ENCODE measurements at places on chromosomes 2 and 18. TPM values are rescaled to one million over a fixed set of nuclear protein-coding genes. Genes with fewer than 3 reads are reported as not detected.

Gene PDE1A
- 45.7 TPM for total RNA-seq

Gene CHRNG
- total RNA-seq, result not detected

Gene SNORC
- total RNA-seq, result 12.0 TPM

Gene HRH4
- 0.36 TPM for total RNA-seq

Gene TNP1
- total RNA-seq, result not detected

Gene NT5DC4
- total RNA-seq, result not detected

Gene NFU1
- 35.5 TPM for total RNA-seq

Gene ABCB11
- 1.5 TPM for total RNA-seq

Gene FOXI3
- not detected for total RNA-seq

Gene SCTR
- not detected for total RNA-seq

Gene C18orf54
- 5.9 TPM for total RNA-seq

Gene REG3G
- not detected for total RNA-seq

Gene HMSD
- total RNA-seq, result 7.8 TPM

Gene NEU4
- not detected for total RNA-seq

Gene ZBTB7C
- 44.2 TPM for total RNA-seq

DNA sequence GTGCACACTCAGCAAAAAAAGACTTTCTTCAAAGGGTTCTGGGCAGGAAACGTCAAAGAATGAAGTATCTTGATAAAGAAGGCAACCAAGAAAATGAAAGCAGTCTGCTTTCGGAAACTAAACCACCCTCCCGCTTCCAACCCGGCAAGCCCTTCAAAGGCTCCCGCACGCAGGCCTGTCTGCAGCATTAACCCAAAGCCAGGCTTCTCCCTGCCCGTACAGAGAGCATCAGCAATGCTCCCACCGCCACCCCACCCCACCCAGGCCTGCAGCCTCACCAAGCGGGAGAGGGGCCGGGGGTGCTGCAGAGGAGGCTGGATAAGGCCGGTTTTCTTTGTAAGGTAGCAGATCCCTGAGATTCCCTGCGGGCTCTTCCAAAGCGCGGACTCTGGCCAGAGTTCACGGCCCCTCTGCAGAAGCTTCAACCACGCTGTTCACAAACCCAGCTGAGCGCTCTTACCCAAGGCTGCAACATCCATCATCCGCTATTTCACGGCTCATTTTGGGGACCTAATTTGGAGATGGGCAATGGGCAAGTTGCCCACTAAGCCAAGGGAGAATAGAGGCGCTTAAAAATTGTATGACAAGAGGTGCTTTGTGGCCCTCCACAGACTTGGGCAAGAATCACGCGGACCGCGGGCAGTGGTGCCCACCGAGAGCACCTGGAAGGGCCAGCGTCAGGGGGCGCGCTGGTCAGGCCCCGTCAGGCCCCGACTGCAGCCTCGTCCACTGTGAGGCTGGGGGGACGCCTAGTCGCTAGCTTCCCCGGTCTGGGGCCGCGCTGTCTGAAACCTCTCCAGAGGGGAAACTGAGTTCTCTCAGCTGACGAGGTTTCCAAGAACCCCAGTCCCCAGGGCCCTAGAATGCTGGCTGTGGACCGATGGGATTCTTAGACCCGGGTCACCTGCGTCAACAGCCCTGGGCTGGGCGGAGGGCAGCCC is 225.4 kb upstream of the ID2 start:
- DNase-seq, result peak; percentile 54

DNA sequence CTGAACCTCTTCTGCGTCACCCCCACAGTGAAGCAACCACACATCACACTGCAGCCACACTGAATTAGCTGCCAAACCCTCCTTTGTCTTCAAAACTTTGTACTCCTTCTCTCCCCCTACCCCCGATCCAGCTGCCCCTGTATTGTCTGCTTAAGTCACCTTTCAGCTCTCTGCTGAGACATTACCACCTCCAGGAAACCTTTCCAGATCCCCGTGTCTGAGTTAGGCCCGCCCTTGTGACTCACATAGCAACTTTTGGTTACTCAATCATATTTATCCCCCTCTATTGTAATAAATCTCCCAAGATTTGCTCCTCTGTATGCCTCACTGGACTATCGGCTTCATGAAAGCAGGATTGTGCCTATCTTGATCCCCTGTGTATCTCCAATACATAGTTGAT is 82.8 kb upstream of the CDCA7 start:
- DNase-seq, result no peak

GRCh38 chr18:63331105-63331504 is 11.5 kb upstream of the BCL2 start:
- DNase-seq, result no peak

GRCh38 chr2:219688560-219689445 is 61.4 kb downstream of the SLC4A3 start:
- DNase-seq, result no peak

DNA sequence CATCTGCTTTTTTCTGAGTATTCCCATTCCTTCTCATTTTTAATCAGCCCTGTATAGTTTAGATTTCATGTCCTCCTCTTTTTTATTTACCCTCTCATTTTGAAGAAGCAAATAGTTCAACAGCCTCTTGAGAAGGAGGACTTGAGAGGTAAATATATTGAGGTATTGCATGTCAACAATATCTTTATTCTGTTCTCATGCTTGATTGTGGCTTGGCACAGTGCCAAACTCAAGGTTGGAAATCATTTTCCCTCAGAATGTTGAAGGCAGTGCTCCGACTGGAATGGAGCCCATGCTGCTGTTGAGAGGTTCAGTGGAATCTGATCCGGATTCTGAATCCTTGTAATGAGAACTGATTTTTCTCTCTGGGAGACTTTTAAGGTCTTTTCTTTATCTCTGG is 31.0 kb upstream of the GALNT3 start:
- DNase-seq, result peak; percentile 61

DNA sequence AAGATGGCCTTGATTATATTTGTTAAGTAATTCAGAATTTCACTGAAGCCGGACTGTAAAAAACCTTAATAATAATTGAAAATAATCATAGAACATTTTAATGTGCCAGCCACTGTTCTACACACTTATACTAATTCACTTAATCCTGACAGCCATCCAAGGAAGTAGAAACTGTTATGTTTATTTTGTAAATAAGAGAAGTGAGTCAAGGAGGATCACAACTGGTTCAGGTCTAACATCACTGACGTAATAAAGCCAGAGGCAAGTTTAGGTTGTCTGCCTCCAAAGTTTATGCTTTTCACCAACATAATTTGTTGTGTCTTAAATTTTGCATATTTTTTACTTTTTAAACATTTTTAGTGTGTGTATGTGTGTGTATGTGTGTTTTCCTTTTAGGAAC is 436.1 kb downstream of the LRRTM4 start:
- DNase-seq, result no peak

DNA sequence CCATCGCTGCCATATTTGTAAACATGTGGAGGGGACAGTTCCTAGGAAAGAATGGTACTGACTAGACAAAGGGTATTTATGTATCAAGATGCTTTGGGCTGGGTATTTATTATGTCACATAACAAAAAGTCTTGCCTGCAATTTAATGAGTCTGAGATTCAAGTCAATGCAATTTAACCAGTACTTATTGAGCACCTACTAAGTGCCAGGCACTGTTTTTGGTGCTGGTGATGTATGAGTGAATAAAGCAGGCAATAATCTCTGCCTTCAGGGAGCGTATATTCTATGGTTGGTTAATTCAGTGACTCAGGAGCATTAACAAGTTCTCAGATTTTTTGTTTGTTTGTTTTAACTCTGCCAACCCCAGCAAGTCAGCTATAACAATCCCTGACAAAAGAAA is 24.6 kb upstream of the ACVR1 start:
- no peak for DNase-seq

GRCh38 chr2:237213315-237214022 is 127.8 kb downstream of the COPS8 start:
- no peak for DNase-seq

GRCh38 chr2:240585101-240585500 is 1.4 kb upstream of the CAPN10 start:
- no peak for DNase-seq

DNA sequence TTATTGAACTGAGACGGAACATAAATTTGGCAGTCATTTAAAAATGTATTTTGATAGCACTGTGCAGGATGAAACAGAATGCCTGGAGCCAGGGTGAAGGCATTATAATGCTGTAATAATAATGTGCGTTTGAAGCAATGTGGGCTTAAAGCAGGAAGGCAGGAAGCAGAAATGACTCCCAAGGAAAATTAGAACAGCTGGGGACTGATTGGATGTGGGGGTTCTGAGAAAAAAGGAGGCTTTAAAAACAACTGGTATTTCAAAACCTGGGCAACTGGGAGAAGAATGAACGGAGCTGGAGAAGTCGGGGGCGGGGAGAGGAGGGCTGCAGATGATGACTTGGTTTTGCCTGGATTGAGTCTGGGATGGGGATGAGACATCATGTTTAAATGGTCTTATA is 12.6 kb downstream of the FAM124B start:
- DNase-seq, result no peak

DNA sequence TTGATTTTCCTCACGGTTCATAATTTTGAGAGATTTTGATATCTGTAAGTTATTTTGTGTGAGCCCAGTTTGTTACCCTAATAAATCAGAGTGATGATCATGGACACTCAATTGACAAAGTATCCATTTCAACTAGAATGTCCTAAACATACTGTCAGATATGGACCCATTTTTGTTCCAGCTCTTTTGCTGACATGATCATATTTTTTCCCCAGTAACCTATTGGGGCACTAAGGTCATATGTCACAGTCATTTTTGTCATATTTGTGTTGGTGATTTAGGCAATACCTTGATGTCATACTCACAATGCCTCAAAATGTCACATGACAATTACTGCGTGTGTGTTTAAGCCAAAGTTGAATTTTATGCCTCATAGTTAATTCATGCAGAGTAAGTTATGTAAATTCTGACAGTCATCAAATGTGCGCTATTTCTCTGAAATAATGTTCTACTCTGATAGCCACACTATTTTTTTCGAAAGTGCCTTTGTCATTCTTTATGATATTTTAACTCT is 218.7 kb downstream of the ARHGAP15 start:
- DNase-seq, result no peak

DNA sequence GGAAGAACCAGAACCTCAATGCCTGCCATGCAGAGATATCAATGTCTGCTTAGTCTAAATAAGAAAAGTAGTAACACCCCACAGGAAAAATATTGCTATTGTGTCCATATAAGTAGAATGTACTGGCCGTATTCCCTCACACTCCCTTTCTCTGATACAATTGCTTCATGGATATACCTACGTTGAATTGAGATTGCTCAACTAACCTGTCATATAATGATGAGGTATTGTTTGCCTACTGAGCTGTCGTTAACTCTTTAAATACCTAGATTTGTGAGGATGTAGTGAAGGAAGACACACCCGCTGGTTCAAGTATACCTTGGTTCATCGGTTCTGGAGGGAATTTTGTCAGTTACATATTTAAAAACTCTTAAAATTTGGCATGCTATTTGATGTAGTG is 480.7 kb upstream of the TCF4 start:
- no peak for DNase-seq

GRCh38 chr2:68943581-68944568 is 8.8 kb downstream of the GKN2 start:
- DNase-seq, result peak; percentile 77

GRCh38 chr2:133959066-133959465 is 294.8 kb upstream of the MGAT5 start:
- DNase-seq, result no peak

DNA sequence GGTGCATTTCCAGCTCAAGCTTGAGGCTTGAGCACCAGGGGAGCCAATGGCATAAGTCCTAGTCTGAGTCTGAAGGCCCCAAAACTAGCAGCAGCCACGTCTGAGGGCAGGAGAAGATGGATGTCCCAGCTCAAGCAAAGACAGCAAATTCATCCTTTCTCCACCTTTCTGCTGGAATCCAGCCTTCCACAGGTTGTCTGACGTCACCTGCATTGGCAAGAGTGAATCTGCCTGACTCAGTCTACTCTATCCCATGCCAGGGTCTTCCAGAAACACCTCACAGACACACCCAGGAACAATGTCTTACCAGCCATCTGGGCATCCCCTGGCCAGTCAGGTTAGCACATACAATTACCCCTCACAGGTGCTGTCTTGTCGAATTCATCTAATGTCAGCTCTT is 76.2 kb upstream of the SOX11 start:
- no peak for DNase-seq

DNA sequence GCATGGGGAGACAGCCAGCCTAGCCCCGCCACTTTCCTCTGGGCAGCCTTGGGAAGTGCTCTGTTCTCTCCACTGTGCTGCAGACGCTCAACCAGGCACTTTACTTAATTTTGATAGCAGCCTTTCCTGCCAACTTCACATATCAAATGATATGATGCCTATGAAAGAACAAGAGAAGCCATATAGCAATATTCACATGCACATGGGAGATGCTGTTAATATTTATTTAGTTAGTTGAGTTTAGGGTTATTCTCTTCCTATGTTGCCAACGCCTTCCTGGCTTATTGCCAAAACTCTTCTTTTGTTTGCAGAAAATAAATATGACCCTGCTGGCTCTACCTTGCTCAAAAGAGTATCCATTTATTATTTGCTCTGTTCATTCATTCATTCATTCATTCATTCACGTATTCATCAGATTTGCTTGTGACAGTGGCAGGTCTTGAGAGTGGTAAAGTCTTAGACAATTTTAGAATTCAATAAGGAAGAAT is 99.3 kb downstream of the GATA6 start:
- DNase-seq, result no peak

- DNase-seq, result no peak
These were observed 46.3 kb downstream of the RTTN start for GRCh38 chr18:70158992-70159717.

GRCh38 chr2:231612456-231613330 is 20.0 kb downstream of the TEX44 start:
- DNase-seq, result peak; percentile 96

- DNase-seq, result no peak
These were observed 44.6 kb downstream of the SMAD4 start for GRCh38 chr18:51074605-51075004.

- DNase-seq, result no peak
These were observed 189.4 kb downstream of the PLCL1 start for GRCh38 chr2:197993830-197994229.

GRCh38 chr2:45224321-45224992 is 215.2 kb upstream of the SIX2 start:
- no peak for DNase-seq

DNA sequence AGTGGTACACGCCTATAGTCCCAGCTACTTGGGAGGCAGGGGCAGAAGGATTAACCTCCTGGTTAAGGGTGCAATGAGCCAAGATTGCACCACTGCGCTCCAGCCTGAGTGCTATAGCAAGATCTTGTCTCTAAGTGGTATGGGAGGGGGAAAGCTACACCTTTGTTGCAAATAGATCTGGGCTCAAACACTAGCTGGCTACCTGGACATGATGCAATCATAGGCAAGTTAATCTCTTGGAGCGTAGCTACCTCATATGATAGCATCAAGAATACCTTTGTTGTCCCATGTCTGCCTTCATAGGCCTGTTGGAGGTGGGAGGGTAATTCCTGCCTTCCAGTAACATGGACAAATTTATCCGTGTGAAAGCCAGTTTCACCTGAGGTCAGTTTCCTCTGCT is 15.7 kb downstream of the KLHL29 start:
- no peak for DNase-seq

- DNase-seq, result no peak
These were observed 156.4 kb upstream of the MMADHC start for GRCh38 chr2:149743842-149744448.

DNA sequence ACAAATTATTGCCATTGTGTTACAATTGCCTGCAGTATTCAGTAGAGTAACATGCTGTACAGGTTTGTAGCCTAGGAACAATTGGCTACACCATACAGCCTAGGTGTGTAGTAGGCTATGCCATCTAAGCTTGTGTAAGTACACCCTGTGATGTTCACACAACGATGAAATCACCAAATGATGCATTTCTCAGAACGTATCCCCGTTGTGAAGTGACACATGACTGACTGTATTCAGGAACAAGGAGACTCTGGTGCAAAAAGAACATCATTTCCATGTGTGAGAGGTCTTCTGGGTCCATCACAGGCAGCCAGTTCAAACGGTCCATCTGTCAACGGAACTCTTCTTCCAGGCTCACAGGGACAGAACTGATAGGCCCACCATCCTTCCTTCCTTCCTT is 263.7 kb downstream of the ANAPC1 start:
- no peak for DNase-seq

All from sciatic nerve (tissue), 2 donors.